Suppressor macrophage treated with lipopolysaccharide for 1 hour (primary cell): ENCODE measurements at places on chromosomes 13 and 19.

GRCh38 chr19:7214324-7215089, 79.7 kb downstream of the INSR start:
- no peak for DNase-seq

- no peak for DNase-seq
Measured at GRCh38 chr13:75985132-75985531, 349.0 kb downstream of the LMO7 start.

- peak; percentile 42 for DNase-seq
Measured at GRCh38 chr19:7870571-7871436, 3.4 kb downstream of the PRR36 start.

DNA sequence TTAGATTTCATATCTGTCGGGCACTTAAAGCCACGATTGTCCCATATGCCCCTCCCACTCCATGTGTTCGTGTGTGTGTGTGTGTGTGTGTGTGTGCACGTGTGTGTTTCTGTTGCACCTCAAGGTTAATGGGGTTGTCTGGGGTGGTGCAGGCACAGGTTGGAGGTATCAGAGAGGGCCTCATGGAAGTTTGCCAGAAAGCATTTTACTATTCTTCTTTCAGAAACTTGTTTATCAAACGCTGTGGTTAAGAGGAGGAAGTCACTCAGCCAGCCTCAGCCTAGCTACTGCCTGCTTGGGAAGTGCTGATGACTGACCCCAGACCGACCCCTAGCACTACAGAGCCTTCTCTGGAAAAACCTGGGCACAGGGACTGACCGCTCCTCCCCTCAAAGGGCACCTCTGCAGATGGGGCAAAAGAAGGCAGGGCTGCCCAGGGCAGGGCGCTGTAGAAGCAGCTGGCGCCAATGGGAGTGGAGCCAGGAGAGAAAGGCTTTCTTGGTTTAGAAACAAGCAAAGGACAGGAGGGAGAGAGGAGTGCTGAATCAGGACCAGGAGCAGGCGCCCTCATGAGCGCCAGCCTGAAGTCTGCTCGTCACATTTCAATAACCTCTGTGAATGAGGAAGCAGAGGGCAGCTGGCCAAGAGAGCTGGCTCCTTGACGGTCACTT, 3.9 kb downstream of the SIAH3 start:
- DNase-seq = peak; percentile 60

GRCh38 chr13:39777527-39778061, 122.1 kb downstream of the COG6 start:
- peak; percentile 6 for DNase-seq

DNA sequence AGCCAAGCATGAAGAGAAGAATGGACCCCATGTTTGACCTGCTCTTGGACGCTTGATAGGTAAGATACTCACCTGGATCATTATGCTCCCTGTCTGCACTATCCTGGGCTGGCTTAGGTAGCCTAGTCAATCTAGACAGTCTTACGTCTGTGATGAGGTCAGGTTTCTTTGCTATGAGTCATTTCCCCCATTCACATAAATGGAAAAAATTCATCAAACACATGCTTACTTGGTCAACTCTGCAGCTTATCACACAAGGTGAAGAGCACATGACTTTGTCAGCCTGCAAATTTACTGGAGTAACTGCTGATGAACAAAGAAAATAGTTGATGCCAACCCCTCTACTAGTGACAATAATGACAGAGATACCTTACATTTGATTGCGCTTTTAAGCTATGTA, 170.0 kb downstream of the NUFIP1 start:
- DNase-seq = peak; percentile 28

DNA sequence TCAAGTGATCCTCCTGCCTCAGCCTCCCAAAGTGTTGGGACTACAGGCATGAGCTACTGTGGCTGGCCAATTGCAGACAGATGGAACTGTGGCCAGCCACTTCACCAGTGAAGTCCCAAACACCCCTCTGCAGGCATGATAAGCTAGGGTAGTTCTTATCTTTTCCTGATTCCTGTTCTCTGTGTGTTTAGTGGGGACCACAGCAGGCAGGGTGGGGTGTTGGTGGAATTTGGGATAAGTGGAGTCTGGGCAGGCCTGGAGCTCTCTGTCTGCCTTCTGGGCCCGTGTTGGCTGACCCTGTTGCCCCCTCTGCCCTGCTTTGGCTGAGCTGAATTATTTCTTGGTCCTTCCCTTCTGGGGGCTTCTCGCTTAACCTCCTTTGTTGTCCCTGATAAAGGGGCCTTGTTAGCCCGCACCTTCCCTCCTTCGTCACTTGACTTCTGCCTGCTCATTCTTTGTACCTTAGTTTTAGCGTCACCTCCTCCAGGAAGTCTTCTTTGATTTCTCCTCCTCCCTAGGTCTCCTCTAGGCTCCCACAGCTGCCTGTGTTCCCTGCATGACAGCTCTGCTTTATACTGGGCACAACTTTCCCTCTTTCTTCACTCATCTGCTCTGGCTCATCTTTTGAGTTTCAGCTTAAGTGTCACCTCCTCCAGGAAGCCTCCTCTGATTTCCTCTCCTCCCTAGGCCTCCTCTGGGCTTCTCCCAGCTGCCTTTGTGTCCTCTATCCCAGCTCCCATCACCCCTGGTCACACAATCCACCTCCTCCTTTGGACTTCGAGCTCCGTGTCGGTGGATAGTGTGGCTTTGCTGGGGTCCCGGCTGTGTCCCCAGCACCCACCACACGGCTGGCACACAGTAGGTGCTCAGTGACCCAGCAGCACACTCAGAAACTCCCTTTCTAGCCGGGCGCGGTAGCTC, 1.7 kb upstream of the NCLN start:
- DNase-seq = no peak

- DNase-seq = no peak
Measured at GRCh38 chr19:8034178-8034525, 18.4 kb upstream of the CCL25 start.

GRCh38 chr13:47904241-47904640, 96.8 kb downstream of the SUCLA2 start:
- peak; percentile 91 for DNase-seq

DNA sequence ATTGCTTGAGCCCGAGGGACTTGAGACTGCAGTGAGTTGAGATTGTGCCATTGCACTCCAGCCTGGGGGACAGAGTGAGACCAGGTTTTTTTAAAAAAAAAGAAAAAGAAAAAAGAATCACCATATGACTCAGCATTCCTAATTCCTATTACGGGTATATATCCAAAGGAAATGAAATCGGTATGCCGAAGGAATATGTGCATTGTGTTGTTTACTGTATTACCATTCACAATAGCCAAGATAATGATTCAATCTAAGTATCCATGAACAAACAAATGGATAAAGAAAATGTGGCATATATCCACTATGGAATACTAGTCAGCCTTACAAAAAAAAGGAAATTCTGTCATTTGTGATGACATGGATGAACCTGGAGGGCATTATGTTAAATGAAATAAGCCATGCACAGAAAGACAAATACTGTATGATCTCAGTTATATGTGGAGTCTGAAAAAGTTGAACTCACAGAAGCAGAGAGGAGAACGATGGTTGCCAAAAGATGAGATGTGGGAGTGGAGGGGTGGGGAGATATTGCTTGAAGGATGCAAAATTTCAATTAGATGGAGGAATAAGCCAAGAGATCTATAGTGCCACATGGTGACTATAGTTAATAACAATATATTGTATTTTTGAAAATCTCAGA, 4.3 kb upstream of the KL start:
- DNase-seq = no peak

DNA sequence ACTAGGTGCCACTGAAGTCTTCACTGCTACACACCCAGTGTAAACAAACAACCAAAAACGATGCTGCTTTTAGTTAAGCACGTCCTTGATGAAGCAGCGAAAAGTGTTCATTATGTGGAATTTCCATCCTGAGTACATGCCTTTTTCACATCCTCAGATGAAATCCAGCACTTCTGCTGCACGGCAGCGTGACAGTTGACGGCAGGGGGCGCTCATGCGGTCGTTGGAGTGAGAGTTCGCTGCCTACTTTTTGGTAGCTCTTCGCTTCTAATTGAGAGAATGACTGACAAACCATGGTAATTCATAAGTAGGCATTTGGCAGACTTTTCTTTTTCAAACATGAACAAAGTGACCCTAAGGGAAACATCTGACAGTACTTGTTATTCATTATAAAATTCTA, 1124.9 kb downstream of the EFNB2 start:
- peak; percentile 45 for DNase-seq

- peak; percentile 36 for DNase-seq
Measured at GRCh38 chr13:40503966-40504591, 162.4 kb downstream of the FOXO1 start.

- no peak for DNase-seq
Measured at GRCh38 chr19:29439688-29440550, 85.9 kb upstream of the VSTM2B start.

GRCh38 chr13:80428349-80429096, 87.6 kb upstream of the SPRY2 start:
- peak; percentile 29 for DNase-seq

GRCh38 chr19:42051166-42052115, 18.6 kb downstream of the GRIK5 start:
- DNase-seq = no peak

DNA sequence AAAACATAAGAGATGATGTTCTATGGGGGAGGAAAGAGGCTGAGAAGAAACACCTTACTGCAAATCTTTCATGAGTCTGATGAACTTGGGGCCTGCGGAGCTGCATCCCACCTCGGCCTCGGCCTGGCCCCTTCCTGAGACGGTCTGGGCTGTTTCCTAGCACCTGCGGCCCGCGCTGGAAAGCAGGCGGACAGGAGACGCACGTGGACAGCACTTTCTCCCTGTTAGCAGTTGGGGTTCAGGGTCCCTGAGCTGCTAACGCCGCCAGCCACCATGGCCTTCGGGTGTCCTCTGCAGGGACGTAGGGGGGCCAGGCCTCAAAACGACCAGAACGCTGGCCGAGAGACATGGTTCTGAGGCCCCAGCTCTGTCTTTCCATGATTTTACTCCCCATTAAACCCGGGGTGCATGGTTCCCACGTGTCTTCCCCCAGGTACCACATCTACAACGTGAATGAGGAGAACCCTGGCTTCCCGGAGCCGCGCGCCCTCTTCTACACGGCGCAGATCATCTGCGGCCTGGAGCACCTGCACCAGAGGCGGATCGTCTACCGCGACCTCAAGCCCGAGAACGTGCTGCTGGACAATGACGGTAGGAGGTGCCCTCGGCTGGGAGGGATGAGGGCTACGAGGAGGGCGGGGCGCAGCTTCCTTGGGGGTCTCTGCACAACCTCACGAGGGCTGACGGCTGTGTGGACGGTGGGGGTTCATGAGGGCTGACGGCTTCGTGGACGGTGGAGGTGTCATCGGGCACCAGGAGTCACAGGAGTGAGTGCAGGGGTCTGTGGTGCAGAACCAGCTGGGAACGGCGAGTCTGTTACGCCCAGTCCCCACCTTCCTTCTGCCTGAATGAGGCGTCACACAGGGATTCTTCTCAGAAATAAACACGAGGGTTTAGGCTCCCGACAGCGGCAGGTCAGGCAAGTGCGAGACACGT, 4.3 kb downstream of the GRK1 start:
- no peak for DNase-seq

- no peak for DNase-seq
Measured at GRCh38 chr13:27250833-27251165, 559 bp upstream of the RPL21 start.

DNA sequence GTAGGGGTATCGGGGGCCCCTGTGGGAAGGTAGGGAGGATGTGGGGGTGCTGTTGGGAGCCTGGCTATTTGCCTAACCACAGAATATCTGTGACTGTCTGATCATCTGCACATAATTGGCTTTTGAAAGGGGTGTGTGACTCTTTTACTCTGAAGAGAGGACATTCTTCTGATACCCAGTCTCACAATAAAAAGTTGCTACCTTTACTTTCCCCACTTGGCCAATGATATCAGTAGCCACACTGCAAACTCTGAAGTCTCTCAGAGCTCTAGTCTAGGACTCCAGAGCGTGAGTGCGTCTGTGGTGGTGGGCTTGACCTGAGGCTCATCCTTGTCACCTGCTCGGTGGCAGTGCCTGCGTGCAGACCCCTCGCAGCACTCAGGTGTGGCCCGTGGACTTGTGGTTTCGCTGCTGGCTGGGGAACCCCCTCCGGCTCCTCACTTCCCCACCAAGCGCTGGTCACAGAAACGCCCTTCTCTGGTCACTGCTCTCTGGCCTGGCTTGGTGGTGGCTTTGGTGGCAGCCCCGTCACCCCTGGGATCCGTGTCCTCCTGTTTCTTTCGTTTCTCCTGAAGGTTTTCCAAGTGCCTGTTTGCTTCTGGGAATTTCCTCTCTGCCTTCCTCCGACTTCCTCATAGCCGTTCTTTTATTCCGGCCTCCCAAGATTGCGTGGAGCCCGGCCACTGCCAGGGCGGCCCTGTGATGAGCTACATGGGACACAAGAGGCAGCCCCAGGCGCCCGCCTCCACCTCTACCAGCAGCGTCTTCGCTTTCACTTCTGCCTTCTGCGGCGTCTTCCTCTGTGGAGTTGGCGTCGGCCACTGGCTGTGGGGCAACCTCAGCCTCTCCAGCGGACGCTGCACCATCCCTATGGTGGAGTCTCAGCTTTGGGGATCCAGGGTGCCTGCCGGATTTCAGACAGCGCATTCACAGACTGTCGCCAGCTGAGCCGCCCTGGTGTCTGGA, 78.0 kb downstream of the ATP11A start:
- peak; percentile 92 for DNase-seq

DNA sequence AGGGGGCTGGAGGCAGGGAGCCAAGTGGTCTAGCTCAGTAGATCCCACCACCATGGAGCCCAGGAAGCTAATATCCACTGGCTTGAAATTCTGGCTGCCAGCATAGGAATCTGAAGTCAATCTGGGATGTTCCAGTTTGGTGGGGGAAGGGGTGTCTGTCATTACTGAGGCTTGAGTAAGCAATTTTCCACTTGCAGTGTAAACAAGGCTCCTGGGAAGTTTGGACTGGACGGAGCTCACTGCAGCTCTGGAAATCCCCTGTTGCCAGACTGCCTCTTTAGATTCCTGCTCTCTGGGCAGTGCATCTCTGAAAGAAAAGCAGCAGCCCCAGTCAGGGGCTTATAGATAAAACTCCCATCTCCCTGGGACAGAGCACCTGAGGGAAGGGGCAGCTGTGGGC, 349.2 kb upstream of the KLHL1 start:
- no peak for DNase-seq

DNA sequence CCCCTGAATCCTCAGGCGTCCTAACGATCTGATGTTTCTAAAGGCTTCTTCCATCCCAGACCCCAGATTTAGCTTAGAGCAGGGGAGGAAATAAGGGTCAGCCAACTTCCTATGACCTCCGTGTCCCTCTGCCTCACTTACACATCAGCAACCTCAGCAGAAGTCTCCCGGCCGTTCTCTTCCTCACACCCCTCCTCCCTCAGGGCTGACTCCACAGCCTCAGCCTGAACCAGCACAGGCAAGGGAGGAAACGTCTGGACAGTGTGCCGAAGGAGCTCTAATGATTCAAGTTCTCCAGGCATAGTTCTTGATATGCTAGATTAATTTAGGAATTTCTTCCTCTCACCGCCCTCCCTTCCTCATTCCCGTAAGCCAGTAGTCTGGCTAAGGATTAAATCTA, 121.4 kb downstream of the NUFIP1 start:
- no peak for DNase-seq

DNA sequence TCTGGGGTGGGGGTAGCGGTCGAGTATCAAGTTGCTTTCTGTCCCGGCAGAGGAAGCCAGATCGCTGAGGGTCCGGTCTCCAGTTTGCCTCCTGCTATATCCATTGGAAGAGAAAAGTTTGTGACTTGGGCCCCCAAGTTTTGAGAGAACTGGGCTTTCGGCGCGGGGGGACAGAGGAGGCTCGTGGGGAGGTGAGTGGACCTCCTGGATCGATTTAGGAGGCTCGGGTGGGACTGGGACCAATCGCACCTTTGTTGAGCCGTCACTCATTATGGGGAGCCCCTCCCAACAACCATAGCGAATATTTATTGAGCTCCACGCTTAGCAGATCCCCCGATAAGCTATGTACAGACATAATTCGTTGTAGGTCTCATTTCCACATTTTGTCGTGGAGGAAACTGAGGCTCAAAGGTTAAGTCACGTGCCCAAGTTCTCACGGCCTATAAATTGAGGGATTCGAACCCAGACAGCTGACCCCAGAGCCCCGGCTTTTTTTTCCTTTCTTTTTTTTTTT, 909 bp downstream of the RFXANK start:
- no peak for DNase-seq
